ENCODE measurements at places on chromosomes 16 and 17.

- no peak for DNase-seq
Observed at GRCh38 chr16:13909872-13910303, 10.1 kb upstream of the ERCC4 start.

- DNase-seq, result no peak
Observed at GRCh38 chr17:64154313-64154695, 24.4 kb upstream of the ERN1 start.

DNA sequence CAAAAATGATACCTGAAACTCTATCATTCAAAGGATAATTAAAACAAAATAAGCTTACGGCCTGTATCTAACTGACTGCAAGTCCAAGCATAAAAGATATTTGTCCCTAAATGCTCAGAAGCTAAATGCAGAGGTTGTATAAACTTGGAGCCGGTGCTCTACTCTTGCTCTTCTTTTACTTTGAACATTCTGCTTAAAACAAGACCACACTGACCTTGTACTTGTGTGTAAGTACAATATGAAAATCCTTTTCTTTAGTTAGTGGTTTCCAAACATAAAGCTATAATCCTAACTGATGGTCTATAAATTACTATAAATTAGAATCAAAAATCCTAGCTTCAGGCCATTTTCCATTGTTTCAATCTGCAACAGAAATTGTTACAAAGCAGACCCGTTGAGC, 74.6 kb downstream of the SPAG9 start:
- no peak for DNase-seq

DNA sequence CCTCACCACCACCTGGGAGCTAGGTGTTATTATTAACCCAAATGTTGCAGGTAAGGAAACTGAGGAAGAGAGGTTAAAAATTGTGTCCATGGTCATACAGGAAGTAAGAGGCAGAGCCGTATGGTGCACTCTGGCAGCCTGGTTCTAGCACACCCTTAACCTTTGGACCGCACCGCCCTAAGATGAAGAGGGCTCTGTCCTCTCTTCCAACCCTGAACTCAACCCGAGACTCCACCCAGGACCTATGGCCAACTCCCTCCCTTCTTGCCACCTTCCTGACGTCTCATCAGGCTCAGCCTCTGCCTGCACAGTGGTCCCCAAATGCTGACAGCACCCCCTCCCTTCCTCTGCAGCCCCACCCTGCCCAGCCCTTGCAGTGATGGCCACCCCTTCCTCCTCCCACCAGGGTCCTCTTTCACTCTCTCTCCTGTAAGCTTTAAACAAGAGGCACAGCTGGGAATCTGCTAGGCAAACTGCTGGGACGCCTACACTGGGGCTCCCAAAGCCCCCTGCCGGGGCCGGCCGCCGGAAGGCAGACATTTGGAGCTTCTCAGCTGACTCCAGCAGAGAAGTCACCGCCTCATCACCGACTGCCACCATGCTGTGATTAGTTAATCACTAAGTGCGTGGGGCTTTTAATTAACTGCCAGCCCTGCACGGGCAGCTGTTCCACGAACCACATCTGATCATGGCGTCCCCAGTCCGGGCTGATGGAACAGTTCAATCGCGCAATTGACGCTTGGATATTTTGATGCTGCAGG, 16.7 kb upstream of the C16orf78 start:
- no peak for DNase-seq

DNA sequence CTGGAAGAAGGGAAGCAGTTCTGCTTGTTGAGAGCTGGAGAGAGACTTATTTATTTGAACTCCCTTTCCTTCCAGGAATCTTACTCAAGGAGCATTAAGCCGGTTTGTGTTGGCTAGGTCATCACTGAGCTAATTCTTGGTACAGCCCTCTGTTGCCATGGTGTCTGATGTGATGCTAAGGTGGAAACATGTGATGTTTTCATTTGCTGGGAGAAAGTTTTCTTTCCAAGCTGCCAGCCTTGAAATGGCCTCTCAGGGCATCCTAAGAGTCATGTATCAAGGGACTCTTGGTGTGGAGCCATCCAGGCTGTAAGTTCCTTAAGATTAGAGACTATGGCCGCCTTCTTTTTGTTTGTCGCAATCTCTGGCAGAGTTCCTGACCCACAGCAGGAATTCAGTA, 4.2 kb downstream of the PSKH1 start:
- DNase-seq, result no peak

DNA sequence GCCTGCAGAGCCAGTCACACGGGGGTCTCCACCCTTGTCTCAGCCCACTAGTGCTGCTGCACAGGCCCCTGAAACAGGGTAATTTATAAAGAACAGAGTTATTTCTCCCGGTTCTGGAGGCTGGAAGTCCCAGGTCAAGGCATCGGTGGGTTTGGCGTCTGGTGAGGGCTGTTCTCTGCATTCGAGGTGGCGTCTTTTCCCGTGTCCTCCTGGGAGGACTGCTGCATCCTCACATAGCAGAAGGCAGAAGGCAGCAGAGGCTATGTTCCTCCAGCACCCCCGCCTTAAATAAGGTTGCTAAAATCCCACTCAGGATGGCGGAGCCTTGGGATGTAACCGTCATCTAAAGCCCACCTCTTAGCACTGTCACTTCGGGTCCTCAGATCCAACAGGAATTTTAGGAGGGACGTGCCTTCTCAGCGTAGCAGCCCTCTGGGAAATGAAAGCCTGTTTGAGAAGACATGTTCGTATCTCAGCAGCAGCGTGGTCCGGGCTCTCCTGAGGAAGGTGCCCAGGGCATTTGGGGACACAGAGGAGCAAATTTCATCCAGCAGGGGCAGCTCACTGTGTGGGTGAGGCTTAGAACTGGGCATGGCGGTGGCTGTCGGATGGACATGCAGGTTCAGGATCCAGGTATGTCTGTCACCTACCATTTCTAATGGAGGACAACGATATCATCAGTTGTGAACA, 221.6 kb upstream of the CHMP6 start:
- no peak for DNase-seq

DNA sequence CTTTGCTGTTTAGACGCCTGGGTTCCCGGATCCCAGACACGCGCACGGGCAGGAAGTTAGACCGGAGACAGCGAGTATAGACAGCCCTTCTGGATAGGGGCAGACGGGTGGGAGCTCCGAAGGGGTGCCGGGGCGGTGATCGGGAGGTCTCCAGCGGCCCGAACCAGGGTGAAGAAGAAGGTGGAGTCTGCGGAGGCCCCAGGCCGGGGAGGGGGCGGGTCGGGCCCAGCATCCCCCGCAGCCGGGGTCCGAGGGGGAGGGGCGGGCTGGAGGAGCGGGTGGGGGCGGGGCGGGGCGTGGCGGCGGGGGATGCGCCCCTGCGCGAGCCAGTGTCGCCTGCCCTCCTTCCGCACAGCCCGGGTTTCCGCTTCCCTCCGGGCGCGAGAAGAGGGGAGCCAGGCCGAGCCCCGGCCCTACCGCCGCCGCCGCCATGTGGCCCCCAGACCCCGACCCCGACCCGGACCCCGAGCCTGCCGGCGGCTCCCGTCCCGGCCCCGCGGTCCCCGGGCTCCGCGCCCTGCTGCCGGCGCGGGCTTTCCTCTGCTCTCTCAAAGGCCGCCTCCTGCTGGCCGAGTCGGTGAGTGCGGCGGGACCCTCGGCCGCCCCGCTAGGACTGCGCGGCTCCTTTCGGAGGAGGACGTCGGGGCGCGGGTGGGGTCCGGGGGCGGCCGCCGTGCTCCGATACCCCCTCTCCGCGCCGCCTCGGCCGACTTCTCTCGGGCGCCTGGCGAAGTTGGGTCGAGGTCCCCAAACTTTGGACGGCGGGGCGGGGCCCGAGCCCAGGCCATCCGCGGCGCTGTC, at the start of gene CMTM3:
CMTM3 (plus strand) TSS at position 329 of the 801 bp plus-strand sequence; CDS start at position 431, 102 bp downstream.
- peak; percentile 78 for DNase-seq

All from suppressor macrophage treated with lipopolysaccharide for 4 hours (primary cell).